ENCODE measurements at places on chromosomes 7 and 10. TPM values are rescaled to one million over a fixed set of nuclear protein-coding genes. Genes with fewer than 3 reads are reported as not detected.

Gene SLC35G1
- 8.7 TPM for total RNA-seq

Gene SUV39H2
- total RNA-seq: 21.4 TPM

Gene AKR1C8
- not detected for total RNA-seq

Gene DLX5
- total RNA-seq: not detected

Gene PNLIP
- 0.12 TPM for total RNA-seq

Gene NDUFB2
- 392 TPM for total RNA-seq

Gene STEAP4
- total RNA-seq: 0.07 TPM

Gene SLC18A3
- total RNA-seq: not detected

Gene CPN1
- 0.26 TPM for total RNA-seq

Gene EPO
- total RNA-seq: not detected

Gene TRPV5
- total RNA-seq: not detected

Gene OR2A12
- not detected for total RNA-seq

Gene HNRNPF
- total RNA-seq: 335 TPM

Gene FAM131B
- 0.49 TPM for total RNA-seq
